Stimulated activated CD4-positive, alpha-beta T cell treated with anti-CD3 and anti-CD28 coated beads, Interleukin-15, amount 100 ng/mL, for 24 hours (primary cell): ENCODE measurements at places on chromosomes 2 and 18.

DNA sequence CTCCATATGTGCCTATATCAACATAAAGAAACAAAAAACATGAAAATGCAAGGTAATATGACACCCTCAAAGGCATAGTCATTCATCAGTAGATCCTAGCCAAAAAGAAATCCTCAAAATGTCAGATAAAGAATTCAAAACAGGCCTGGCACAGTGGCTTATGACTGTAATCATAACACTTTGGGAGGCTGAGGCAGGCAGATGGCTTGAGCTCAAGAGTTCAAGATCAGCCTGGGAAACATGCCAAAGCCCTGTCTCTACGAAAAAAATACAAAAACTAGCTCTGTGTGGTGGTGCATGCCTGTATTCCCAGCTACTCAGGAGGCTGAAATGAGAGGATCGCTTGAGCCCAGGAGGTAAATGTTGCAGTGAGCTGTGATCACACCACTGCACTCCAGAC lies 284.6 kb upstream of the KLHL29 start:
- no peak for DNase-seq

- DNase-seq = no peak
Measured at GRCh38 chr2:12201369-12201768, 454.9 kb downstream of the LPIN1 start.

DNA sequence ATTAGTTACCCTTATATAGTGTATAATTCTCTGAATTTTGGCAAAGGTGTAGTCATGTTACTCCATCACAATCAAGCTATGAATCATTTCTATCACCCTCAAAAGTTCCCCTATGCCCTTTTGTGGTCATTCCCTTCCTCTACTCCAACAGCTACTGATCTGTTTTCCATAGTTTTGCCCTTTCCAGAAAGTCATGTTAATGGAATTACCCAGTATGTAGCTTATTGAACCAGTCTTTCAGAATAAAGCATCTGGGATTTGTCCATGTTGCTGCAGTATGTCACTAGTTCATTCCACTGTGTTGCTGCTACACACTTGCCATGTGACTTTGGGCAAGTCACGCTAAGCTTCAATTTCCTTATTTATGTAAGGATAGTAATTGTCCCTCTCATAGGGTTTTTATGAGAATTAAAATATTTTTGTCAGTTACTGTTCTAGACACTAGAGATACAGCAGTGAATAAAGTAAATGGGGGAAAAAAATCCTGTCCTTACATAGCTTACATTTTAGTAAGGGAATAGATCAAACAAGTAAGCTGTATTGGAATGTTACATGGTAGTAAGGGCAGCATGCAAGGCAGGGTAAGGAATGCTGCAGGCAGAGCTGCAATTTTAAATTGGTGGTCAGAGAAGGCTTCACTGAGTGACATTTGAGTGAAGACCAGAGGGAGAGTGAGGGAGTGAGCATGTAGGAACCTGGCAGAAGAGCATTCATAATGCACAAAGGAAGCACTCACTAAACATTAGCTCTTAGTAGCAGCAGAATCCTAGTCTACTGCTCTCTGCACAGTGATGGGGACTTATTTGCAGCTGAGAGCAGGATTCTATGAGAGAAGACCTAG lies 80.3 kb upstream of the TSPYL6 start:
- DNase-seq = no peak

DNA sequence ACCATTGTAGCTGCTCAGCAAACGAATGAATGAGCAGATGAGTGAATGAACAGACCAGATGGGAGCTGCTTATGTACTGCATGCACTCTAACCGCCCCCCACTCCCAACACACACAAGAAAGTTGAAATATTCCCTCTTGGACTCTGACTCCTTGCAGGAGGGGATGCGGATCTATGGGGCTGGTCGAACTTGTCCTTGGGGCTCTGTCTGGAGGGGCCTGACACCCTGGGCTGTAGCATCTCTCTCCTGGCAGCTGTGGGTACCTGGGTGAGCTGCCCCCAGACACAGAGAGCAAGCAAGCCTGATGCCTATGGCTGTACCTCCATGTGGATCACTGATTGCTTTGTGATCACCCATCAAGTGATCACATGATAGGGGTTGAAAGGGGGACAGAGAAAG lies 192.4 kb upstream of the SMAD2 start:
- no peak for DNase-seq

GRCh38 chr2:137693534-137693933 lies 270.7 kb upstream of the HNMT start:
- DNase-seq = no peak

DNA sequence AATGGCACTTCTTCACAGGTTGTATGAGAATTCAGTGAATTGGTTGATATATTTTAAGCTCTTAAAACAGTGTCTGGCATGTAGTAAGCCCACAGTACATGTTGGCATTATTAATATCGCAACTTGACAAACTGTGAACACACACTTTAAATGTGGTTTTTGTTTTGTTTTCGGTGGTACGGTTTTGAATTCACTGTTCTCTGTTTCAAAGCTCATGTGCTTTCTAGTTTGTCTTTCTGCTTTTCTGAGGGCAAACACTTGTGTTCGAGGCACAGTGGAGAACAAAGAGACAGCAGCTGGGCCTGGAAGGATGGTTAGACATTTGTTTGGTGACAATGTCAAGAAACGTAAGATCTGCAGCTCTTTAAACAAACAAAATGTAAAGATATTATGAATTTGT lies 276.5 kb upstream of the MC4R start:
- no peak for DNase-seq

DNA sequence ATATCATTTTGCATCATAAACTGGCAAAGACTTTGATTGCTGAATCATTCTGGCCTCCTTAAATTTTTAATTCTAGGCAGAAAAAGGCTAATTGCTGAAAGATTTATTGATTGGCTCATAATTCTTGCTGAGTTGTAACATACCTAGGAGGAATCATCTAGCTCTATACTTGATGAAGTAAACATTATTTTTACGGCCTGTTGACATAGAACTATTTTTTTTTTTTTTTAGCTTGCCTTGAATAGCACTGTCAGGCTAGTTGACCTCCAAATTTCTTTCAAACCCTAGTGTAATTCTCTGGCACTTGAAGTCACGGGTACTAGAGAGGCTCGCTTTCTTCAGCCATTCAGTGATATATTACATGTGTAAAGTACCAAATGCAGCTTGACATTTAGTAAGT lies 2.8 kb downstream of the SERPINB12 start:
- no peak for DNase-seq

DNA sequence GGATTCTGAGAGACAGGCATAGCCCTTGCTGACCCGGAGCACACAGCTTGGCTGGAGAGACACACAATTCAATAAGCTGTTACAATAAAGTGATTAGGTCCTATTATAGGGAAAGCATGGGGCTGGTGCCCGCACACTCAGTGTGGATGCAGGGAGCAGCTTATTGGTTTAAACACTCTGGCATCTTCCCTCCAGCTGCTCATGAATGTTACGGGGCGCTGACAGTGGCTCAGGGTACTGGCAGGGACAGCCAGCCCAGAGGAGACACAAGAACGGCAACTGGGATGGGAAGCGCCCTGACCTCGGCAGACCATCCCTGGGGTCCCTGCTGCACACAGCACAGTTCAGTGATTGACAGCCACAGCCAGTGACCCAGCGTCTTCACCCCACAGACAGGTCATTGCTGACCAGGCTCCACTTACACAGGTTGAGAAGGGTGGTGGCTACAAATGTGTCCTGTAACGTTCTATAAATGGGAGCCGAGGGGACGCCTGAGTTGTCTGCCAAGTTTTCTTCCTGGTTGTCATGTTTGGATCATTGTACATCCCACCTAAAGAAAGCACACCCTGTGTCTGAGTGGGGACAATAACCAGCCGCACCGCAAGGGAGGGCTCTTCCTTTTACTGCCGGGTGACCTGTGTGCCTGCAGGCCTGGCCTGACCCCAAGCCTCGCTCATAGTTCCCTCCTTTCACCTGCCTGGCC lies 60.3 kb downstream of the SH3BP4 start:
- DNase-seq = no peak

DNA sequence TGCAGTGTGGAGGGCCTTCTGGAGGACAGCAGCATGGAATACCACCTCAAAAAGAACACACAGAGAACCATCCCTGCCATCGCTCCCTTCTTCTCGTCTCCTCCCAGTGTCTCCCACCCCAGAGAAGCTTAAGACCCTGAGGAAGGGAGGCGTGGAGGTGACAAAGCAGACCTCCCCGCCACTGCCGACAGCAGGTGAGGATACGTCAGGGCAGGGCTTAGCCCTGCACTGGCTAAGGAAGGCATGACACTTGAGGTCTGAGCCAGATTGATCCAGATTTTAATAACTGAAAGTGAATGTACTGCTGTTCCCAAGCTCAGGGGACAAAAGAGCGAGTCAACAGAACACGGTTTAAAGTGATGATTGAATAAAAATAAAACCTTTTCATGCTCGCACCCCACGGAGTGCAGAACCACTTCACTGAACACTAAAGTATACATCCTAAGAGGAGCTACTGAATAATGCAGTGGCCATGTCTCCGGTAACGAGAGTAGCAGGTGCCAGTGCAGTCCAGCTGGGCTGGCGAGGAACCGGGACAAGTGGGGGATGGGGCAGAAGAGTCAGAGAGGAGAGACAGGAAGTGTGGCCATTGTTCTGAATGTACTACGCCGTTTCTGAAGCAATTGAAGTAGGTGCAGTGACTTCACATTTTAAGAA lies 391.0 kb downstream of the CDH2 start:
- no peak for DNase-seq

GRCh38 chr2:103484906-103485305 lies 723.1 kb downstream of the TMEM182 start:
- DNase-seq = no peak

- no peak for DNase-seq
Measured at GRCh38 chr2:64086347-64087082, 57.7 kb downstream of the PELI1 start.

DNA sequence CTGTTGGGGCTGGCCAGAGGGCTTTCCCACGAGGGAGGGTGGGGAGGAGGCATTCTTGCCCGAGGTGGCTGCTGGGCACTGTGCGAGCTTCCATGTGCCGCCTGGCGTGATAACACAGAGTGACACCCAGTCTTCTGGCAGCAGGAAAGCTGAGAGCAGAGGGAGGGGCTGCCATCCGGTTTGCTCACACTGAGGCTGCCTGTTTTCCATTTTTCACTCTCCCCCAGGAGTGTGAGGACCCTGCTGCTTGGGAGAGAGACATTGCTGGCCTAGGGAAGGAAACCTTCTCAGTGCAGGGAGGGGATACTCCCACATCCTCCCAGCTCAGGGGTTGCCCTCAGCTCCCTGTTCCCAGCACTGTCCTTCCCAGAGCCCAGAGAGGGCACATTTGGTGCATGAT lies 73.1 kb downstream of the INHBB start:
- DNase-seq = no peak

DNA sequence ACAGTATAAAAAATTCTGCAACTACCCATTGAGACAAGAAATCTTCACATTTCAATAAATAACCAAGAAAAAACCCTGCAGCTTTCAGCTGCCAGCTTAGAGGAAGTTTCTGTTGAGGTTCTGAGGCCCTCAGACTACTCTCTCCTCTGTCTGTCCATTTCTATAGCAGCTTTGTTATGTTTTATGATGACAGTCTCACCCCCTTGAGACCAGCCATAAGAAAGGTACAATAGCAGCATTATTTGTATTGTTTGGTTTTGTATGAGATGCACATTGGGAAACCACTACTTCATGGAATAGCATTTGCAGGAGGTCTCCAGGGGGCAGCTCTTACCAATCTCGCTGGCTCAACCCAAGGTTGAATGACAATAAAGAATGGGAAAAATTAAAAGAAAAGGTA lies 334.6 kb upstream of the VRK2 start:
- DNase-seq = no peak

GRCh38 chr2:63842149-63843061 lies 709 bp downstream of the UGP2 start:
- DNase-seq = peak; percentile 16

- no peak for DNase-seq
Measured at GRCh38 chr2:15798701-15799431, 141.5 kb upstream of the MYCN start.

GRCh38 chr2:205769495-205769850 lies 87.2 kb downstream of the NRP2 start:
- no peak for DNase-seq

DNA sequence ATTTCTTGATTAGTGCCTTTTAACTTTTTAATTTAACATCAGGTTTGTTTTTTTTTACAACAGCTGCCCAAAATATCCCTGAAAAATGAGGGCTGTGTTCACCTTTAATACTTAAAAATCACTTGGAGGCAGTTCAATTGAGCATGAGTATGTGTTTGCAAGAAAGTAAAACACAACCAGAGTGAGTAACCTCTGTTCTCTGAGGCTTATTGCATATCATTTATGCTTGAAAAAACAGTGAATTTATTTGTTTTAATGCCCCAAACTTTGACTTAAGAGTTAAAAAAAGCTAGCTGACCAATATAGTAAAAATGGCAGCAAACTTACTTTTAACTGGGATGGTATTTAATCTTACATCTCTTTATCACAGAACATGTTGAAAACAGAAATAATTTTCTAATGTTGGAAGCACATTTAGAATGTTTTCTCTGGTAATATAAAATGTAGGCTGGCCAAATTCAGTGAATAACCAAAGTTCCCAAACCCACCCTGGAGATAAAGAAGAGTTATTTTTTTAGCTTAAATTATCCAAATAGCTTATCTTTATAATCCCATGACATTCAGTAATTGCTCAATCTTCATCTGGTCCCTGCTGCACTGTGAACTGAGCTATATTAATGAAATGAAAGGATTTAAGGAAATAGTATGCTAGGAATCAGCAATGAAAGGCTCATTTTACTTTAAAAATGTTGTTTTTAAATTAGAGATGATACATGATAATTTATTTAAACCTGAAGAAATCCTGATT lies 24.8 kb upstream of the EFEMP1 start:
- no peak for DNase-seq

GRCh38 chr2:231552752-231553151 lies 22.5 kb upstream of the NMUR1 start:
- DNase-seq = no peak

GRCh38 chr2:64212346-64212745 lies 68.1 kb upstream of the PELI1 start:
- no peak for DNase-seq

DNA sequence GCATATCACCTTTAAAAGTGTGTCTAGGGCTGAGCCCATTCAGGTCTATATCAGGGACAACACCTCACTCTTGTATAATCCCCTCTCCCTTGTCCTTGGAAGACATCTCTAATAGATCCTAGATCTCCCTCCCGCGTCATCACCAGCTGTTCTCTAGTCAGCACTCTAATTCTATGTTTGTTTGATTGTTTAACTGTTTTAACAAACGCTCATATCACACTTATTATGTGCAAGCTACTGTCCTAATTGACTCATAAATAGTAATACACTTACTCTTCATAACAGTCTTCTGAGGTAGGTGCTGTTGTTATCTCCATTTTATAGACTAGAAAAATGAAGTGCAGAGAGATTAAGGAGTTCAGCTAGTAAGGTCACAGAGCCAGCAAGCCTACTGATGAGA lies 1.6 kb upstream of the ERMN start:
- no peak for DNase-seq

- DNase-seq = no peak
Measured at GRCh38 chr2:28629910-28630309, 121.7 kb upstream of the PPP1CB start.

DNA sequence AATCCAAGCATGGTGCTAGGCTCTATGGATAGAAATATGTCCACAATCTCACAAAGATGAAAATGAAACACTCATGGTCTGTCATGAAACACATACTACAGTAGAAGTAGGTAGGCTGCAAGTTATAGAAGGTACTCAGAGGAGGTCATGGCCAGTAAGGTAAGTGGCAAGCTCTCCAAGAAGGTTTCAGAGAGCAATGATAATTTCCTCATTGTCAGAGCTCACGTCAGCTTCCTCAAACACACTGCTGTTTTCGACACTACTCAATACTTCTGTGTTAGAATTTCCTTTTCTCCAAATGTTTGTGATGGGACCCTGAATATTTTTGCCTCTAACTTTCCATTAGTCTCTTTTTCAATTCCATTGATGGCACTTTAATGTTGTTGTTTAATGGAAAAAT lies 25.5 kb downstream of the CCDC141 start:
- DNase-seq = no peak
